ENCODE measurements at places on chromosomes 16 and 17.

GRCh38 chr17:71828182-71828596 lies 292.6 kb upstream of the SOX9 start:
- no peak for DNase-seq
- peaks cover 13% of the 10 kb centered on the region for H3K27me3 ChIP-seq
- no peak overlapping the region for H3K4me3 ChIP-seq
- no peaks in the 10 kb centered on the region for H3K36me3 ChIP-seq
- no peak overlapping the region for H3K27ac ChIP-seq

- peaks cover 27% of the 10 kb centered on the region for H3K36me3 ChIP-seq
- H3K4me1 ChIP-seq = no peaks in the 10 kb centered on the region
- H3K4me3 ChIP-seq = no peak overlapping the region
- H3K27me3 ChIP-seq = no peaks in the 10 kb centered on the region
- H3K27ac ChIP-seq = no peak overlapping the region
Observed at GRCh38 chr16:12132290-12132689, 155.8 kb downstream of the SNX29 start.

GRCh38 chr17:2361010-2361760 lies 23.9 kb downstream of the SGSM2 start:
- H3K27me3 ChIP-seq = no peaks in the 10 kb centered on the region
- DNase-seq = no peak
- peaks cover 4% of the 10 kb centered on the region for H3K4me1 ChIP-seq

DNA sequence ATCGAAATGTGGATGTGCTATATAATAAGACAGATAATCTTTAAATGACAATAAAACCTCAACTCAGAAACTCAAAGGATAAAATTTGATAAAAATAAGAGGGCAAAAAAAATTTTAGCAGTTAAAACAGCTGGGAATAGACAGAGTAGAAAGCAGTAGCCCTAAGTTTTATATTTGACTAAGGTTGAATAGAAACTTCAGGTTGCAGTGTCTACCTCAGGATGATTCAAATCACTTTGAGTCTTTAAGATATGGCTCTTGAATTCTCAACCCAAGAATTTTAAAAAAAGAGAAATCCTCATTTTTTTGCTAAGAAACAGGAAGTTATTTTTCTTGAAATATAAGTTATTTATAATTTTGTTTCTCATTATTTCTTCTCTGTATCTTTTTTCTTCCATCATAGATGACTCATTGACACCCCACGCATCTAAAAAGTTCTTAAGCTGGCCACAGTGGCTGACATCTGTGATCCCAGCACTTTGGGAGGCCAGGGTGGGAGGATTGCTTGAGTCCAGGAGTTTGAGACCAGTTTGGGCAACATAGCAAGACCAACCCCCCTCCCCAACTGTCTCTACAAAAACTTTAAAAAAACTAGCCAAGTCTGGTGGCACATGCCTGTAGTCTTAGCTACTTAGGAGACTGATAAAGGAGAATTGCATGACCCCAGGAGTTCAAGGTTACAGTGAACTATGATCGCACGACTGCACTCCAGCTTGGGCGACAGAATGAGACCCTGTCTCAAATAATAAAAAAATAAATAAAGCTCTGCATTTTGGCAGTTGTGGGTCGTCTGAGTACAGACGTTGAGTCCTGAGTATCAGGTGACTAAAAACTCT lies 23.9 kb downstream of the NFAT5 start:
- DNase-seq = no peak
- peaks cover 4% of the 10 kb centered on the region for H3K4me1 ChIP-seq
- no peak overlapping the region for H3K4me3 ChIP-seq

GRCh38 chr16:81035975-81036750 lies 521 bp downstream of the ATMIN start:
- peaks cover 32% of the 10 kb centered on the region for H3K4me1 ChIP-seq
- peak; percentile 55 for DNase-seq
- H3K4me3 ChIP-seq = peak overlapping the region; percentile 82

DNA sequence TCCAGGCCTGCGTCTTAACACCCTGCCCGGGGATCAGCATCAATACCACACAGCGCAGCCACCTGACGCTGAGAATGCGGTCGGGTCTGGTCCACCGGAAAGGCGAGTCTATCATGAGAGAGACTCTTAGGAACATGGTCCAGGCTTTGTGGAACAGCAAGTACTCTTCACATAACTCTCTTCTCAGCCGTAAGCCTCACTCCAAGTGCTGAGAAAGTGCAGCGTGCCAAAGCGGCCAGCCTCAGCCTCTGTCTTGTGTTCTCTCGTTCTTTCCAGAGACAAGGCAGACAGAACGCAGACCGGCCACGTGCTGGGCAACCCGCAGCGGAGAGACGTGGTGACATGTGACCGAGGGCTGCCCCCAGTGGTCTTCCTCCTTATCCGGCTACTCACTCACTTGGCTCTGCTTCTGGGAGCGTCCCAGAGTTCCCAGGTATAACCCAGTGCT lies 34.4 kb upstream of the ENDOV start:
- H3K36me3 ChIP-seq = peaks cover 37% of the 10 kb centered on the region
- no peak overlapping the region for H3K4me3 ChIP-seq

DNA sequence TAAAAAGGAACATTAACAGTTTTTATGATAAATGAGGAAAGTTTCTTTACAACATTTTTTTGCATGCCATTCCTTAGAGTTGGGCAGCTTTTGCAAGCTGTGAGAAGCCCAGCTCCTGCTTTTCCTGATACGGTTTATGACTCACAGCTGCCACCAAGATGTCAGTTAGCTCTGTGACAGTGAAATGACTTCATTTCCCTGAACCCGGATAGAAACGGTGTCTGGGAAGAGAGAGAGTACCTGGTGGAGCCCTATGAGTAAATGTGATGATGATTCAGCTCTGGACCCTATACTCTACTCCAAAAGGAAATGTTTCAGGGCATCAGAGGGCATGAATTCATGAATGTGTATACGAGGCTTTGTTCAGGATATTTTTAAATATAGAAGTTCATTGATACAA lies 366.3 kb upstream of the HSBP1 start:
- no peaks in the 10 kb centered on the region for H3K4me1 ChIP-seq
- no peaks in the 10 kb centered on the region for H3K36me3 ChIP-seq
- H3K27me3 ChIP-seq = peaks cover 25% of the 10 kb centered on the region
- no peak overlapping the region for H3K4me3 ChIP-seq
- DNase-seq = no peak
- H3K27ac ChIP-seq = no peak overlapping the region

DNA sequence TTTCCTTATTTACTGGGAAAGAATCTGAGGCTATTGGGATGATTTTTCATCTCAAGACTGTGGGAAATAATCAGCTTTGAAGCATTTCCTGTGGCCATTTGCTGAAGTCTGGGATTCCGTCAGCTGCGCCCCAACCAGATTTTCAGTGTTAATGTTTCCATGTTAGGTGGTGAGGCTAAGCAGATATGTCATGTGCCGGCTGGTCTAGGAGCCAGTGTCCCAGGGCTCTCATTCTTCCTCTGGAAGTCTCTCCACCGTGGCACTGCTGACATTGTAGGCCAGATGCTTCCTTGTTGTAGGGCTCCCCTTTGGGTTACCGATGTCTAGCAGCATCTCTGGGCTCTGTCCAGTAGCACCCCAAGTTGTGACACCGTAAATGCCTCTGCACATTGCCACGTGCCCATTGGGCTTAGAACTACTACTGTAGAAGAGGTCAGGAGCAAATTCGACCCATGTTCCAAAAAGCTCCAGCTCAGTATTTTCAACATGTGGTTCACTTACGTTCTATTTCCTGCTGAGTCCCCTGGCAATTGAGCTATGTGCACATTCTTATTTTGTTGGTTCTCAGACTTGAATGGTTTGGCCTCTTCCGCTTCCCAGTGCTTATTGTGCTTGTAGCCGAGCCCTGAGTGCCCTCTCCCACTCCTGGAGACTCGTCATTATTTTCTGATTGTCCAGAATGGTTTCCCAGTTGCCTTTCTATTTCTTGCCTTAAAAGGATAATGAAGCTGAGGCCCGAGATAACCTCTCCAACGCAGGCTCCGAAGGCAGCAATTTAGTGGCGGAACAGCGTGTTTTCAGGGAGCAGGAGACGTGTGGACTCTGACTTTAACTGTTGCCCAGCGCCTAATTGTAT lies 82.2 kb downstream of the SPECC1 start:
- DNase-seq = no peak
- no peaks in the 10 kb centered on the region for H3K27me3 ChIP-seq
- H3K27ac ChIP-seq = no peak overlapping the region
- H3K36me3 ChIP-seq = no peaks in the 10 kb centered on the region

DNA sequence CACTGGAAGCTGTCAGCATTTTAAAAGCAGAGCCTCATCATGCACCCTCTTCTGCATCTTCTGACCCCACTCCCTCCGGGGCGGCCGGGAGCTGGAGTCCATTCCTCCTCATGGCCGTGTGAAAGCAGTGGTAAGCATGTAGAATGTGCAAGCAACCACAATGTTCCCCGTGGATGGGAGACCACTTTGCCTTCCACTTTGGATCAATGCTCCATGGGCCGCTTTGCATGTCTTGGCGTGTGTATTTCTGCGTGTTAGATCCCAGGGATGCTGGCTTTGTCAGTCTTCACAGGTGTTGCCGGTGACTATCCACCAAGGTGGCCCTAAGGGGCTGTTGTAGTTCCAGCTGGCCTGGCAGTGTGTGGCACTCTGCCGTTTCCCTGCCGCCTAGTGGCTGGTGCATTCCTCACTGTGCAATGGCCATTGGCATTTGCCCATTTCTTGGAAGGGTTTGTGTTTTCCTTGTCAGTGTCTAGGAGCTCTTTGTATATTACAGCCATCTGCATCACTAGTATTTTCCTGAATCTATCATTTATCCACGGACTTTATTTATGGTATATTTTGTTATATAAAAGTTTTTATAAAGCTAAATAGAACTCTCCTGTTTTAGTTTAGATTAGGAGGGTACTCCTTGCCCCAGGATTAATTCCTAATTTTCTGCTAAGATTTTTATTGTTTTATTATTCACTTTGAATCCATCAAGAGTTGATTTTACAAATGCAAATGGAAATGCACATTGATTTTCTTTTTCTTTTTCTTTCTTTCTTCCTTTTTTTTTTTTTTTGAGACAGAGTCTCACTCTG lies 5.8 kb upstream of the ALDH3A1 start:
- peaks cover 5% of the 10 kb centered on the region for H3K4me1 ChIP-seq
- H3K27ac ChIP-seq = no peak overlapping the region
- H3K27me3 ChIP-seq = no peaks in the 10 kb centered on the region
- no peak overlapping the region for H3K4me3 ChIP-seq

DNA sequence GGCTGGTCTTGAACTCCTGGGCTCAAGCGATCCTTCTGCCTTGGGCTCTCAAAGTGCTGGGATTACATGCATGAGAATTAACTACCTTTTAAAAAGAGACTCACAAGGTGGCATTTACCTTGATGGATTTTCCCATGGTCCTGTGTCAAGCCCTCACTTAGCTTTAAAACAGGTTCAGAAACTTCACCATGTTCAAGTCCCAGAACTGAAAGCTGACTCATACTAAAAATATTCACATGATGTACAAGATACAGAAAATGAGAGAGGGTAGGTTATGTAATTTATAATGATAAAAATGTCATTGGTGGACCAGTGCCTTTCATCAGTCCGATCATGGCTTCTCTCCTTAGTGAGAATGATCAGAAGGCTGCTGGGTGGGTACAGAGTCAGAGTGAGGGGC lies 4.3 kb upstream of the AKAP1 start:
- H3K27me3 ChIP-seq = no peaks in the 10 kb centered on the region
- no peak for DNase-seq
- H3K4me3 ChIP-seq = no peak overlapping the region
- peaks cover 15% of the 10 kb centered on the region for H3K4me1 ChIP-seq
- peak overlapping the region; percentile 88 for H3K27ac ChIP-seq

GRCh38 chr17:27984404-27984803 lies 58.1 kb upstream of the NLK start:
- H3K27me3 ChIP-seq = peaks cover 5% of the 10 kb centered on the region
- no peak overlapping the region for H3K4me3 ChIP-seq
- no peak for DNase-seq
- no peak overlapping the region for H3K27ac ChIP-seq

GRCh38 chr17:47620503-47621245 lies 29.0 kb upstream of the KPNB1 start:
- H3K36me3 ChIP-seq = peaks cover 28% of the 10 kb centered on the region
- H3K4me1 ChIP-seq = peaks cover 17% of the 10 kb centered on the region
- H3K4me3 ChIP-seq = no peak overlapping the region
- peak overlapping the region; percentile 91 for H3K27ac ChIP-seq

DNA sequence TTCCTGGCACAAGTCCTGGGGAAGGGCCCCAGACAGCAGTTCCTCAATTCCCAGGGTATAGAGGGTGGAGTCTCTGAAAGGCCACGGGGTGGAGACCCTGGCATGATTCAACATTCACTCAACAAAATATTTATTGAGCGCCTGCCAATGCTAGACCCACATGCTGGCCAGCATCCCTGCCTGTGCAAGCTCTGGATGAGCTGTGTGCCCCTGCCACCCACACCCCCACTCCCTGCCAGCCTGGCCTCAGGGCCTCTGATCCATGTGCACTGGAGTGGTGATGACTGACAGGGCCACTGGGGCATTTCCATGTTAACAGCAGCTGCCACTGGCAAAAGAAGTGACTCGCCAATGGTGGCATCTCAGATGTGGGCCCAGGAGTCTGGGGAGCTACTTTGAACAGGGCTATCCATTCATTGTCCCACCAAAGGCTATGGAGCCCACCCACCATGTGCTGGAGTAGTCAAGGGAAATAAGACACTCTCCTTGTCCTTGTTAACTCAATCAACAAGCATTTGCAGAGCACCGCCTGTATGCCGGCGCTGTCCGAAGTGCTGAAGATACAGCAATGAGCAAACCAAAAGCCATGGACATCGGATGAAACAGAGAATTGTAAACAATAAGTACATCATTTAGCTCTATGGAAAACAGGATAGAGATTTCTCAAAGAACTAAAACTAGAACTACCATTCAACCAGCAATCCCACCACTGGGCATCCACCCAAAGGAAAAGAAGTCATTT lies 3.0 kb upstream of the PRSS22 start:
- H3K4me1 ChIP-seq = peaks cover 5% of the 10 kb centered on the region
- peaks cover 42% of the 10 kb centered on the region for H3K27me3 ChIP-seq
- no peaks in the 10 kb centered on the region for H3K36me3 ChIP-seq
- no peak overlapping the region for H3K4me3 ChIP-seq
- no peak overlapping the region for H3K27ac ChIP-seq
- DNase-seq = no peak

DNA sequence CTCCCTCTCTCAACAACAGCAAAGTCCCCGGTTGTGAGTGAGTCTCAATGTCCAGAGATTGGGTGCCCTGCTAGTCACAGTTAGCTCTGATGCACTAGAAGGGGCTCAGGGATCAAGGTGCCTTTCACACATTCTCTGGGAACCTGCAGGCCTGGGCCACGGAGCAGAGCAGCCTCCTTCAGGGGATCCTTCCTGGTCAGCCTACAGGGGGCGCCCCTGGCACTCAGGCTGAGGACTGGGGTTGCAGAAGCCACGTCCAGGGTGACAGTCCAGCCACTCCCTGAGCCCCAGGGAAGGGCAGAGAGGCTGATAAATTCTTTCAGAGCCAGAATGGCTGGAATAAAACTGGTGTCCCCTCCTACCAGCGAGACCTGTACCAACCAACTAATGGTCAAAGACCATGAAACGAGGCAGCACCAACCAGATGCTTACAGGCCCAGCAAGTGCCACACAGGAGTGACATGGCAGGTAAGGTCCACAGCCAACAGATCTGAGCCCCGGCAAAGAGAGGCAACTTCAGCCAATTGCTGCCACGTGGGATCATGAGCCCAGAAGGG lies 43.5 kb downstream of the ST3GAL2 start:
- no peaks in the 10 kb centered on the region for H3K27me3 ChIP-seq
- H3K4me3 ChIP-seq = no peak overlapping the region
- H3K36me3 ChIP-seq = peaks cover 4% of the 10 kb centered on the region
- DNase-seq = peak; percentile 57
- H3K4me1 ChIP-seq = no peaks in the 10 kb centered on the region
- no peak overlapping the region for H3K27ac ChIP-seq

Measured in mesothelial cell of epicardium (in vitro differentiated cells).